D341Med (cell line): ENCODE measurements at places on chromosomes 2 and 18.
A peak's percentile ranks its signal among the peaks of the same experiment; 100 is the strongest.

- DNase-seq = no peak
Measured at GRCh38 chr2:179454443-179455171, 190.0 kb upstream of the SESTD1 start.

- DNase-seq = no peak
Measured at GRCh38 chr2:51628917-51629316, 597.0 kb upstream of the NRXN1 start.

DNA sequence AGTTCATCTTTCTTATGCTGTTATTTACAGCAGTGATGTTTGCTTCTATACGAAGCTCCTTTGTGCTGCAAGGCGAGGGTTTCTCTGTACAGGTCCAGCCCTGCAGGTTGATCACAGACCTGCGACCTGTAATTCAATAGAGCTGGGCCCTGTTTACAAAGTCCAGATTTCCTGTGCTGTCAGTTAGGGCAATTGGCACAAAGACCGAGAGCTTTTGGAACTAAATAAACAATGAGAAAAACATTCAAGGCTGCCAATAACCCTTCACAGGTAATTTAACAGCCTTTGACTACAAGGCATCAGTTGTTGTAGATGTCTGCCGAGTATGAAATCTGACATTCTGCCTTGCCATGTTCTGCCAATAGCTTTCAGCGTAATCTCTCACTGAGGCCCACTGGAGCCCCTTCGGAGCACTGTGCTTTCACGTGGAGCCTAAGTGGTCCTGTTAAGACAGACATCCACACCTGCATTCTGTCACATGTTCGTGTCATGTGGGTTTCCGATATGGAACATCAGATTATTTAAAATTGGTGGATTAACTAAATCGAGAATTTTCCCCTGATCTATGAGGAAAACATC lies 232.5 kb downstream of the PTGR3 start:
- DNase-seq = no peak

DNA sequence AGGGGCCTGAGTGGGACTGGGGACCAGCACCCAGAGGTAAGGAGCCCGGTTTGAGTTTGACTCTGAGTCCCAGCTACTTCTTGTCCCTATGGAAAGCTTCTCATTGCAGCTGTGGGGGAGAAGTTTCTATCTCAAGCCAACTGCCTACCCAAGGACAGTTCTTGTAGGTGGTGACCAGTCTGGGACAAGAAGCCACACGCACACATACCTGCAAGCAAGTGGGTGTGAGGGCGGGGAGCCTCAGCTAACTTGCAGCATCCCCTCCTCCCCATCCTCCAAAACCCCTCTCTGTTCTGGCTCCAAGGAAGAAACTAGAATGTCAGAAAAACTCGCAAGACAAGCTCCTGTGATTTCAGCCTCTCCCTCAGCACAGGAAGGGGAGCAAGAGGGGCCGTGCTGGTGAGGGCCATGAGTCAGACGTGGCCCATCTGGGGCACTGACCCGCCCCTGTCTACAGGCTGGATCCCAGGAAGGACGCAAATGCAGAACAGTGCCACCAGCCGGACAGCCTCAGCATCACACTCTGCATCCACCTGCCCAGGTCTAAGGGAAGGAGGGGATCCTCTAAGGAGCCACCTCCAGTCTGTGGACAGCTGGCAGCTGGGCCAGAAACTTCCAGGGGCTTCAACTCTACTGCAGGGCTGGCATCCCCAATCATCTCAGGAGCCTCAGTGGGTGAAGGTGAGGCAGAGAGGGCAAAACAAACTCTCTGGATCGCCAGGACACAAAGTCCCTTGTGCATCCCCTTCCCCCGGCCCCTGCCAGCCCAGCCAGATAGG lies 103.4 kb downstream of the TNS1 start:
- DNase-seq = no peak

DNA sequence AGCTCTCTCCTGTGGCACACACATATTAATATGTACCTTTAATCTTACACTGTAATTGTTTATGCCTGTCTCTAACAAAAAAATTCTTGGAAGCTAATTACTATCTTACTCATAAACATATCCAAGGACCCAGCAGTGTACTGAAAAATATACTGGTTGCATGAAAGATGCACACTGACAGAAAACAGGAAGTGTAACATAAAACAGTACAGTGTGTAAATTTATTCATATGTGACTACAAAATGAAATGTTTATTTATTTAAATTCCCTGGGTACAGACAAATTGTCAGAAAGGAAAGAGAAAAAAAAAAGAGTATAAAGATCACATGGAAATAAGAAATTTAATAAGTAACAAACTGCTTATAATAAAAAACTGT lies 28.5 kb downstream of the TMEM131 start:
- DNase-seq = no peak

DNA sequence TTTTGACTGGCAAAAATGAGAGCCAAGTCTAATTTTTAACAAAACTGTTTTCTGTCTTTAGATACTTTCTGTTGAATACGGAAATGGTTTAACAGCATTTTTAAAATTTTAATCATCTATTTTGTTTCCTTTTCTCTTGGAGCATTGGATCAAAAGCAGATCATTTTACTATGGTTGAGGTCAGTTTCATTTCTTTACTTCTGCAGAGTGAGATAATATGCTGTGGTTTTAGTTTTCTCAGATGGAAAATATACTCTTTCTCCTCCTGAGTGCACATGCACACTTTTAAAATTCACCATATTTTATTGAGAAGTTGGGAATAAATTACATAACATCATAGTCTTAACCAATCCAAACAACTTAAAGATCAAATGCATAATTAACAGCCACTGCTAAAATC lies 283.3 kb downstream of the SLC8A1 start:
- no peak for DNase-seq

GRCh38 chr2:12824351-12824777 lies 107.6 kb downstream of the TRIB2 start:
- no peak for DNase-seq

DNA sequence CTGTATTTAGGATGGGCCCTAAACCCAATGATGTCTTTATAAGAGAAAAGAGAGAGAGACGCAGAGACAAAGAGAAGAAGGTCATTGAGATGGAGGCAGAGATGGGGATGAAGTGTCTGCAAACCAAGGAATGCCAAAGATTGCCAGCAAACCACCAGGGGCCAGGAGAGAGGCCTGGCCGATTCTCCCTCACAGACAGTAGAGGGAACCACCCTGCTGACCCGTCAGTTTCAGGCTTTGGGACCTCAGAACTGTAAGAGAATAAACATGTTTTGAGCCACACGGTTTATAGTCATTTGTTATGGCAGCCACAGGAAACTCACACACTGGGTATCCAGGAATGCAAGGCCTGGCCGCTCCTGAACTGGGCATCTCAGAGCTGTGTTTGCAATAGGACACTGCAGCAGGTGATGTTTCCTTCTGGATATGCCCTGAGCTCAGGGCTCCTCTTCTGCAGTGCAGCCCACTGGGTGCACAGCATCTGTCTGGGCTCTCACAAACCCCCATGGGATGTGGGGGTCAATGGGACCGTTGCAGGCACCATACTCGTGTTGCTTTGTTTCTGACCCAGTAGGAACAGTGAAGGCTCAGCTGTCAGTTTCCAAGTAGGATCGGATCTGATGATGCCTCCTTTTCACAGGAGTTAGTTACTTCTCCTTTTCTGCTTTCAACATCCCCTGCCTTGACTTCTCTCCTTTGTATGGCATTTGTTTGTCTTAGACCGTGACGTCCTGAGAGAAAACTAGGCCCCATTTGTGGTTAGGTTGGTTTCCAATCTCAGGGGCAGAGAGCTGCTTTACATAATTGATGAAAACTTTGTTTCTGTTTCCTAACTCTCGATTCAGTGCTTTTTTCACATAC lies 20.8 kb downstream of the PTPN18 start:
- no peak for DNase-seq

- DNase-seq = no peak
Measured at GRCh38 chr2:161045726-161046125, 114.5 kb upstream of the TANK start.

- no peak for DNase-seq
Measured at GRCh38 chr2:195404651-195405050, 252.4 kb upstream of the SLC39A10 start.

DNA sequence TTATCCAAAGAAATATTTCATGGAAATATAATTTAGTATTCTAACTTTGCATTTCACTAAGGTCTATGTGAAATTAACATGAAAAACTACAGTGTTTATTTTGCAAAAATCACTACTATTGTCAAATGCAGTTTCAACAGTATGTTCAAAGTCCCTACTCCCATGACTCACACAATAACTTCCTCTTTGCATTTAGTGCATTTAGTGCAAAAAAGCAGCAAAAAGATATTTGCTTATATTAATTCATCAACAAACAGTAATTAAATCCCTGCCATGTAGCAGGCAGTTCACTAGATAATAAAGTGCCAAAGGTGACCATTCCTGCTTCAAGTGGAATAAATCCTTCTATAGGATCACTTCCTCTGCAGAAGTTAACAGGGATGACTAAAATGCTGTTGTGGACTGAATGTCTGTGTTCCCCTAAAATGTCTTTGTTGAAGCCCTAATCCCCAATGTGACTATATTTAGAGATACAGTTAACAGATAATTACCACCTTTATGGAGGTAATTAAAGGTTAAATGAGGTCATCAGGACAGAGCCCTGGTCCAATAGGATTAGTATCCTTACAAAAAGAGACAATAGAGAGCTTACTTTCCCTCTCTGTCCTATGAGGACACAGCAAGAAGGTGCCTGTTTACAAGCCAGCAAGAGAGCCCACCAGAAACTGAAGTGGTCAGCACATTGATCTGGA lies 61.7 kb downstream of the STK39 start:
- no peak for DNase-seq

DNA sequence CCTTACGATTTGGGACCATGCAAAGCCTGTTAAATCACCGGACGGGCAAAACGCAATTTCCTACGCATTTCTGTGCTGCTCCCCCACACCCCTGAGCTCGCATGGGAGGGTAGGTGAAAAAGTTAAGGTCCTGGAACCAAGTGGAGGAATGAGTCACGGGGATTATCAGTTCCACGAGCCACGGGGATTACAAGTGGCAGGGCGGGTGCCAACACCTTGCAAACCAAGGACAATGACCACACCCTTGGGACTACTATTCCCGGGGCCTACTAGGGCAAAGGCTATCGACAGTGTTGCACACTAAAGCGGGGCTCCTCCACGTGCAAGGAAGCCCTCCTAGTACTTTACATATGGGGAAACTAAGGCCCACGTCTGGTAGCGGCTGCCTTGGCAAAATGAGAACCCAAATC lies 447 bp downstream of the RETSAT start:
- peak; percentile 38 for DNase-seq

- no peak for DNase-seq
Measured at GRCh38 chr18:54255141-54255540, 14.2 kb upstream of the POLI start.

- DNase-seq = no peak
Measured at GRCh38 chr2:169291517-169291916, 70.8 kb downstream of the LRP2 start.

DNA sequence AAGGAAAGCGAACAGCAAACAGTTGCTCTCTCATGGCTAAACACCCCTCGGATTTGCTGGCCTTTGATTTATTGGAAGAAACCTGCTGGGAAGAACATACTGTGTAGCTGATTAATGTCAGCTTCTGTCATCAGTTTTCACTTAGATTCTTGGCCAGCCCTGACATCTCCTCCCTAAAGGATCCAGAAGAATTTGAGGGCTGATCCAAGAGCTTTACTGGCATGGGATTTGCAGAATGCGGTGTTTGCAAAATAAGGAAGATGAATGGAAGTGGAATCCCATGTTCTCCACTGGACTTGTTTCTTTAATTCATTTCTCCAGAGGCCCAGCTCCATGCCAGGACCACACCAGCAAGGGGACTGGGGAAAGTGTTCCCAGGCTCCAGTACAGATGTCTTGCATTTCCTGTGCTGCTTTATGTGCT lies 80.5 kb downstream of the RDH14 start:
- DNase-seq = no peak

DNA sequence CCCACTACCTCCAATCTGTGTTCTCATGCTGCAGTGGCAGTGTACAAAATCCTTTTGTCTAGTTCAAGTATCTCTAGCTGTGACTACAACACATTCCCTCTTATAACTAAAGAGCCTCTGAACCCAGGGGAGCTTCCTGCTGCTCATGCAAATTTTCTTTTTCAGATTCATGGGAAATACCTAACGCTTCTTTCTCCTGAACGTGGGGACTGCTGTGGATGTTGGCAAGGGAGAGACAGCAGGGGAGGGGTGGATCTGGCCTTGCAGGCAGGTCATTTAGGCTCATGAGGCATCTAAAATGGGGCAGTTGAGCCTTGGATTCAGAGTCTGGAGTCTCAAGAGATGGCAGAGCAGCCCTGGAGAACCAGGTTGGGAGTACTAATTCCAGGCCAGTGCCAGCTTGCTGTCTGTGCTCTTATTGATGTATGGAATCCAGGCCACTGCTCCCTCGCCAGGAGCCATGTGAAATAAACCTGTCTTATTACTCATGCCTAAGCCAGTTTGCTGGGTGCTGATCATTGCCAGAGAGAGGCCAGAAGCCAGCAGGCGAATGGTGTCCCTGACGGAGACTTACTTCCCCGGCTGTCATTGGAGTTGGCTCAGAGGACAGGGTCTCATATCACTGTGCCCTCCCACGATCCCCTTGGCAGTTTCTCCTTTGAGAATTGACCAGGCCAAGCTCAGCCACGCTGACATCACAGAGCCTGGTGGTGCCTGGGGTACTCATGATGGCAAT lies 29.2 kb upstream of the TNP1 start:
- no peak for DNase-seq

GRCh38 chr2:230900336-230900995 lies 24.6 kb downstream of the GPR55 start:
- no peak for DNase-seq

- DNase-seq = peak; percentile 86
Measured at GRCh38 chr18:74598350-74599001, 806 bp downstream of the ZNF407 start.

- no peak for DNase-seq
Measured at GRCh38 chr2:119428488-119429224, 3.0 kb upstream of the TMEM37 start.

GRCh38 chr2:84498150-84498799 lies 18.0 kb upstream of the DNAH6 start:
- DNase-seq = no peak

DNA sequence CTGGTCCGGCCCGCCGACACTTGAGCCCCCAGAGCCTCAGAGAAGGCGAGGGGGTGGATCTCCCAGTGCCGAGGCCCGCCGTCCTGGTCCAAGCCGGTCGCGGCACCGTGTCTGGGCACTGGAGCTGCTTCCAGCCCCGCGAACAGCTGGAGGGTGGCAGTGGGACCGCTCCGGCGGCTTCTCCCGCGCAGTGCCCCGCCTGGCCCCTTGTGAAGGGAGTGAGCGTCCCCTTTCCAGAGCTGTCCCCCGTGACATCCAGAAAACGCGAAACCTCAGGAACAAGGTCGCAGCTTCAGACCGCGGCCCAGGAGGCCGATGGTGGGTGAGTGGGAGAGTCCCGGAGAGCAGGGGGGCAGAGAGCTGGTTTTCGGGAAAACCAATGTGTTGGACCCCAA lies 579 bp upstream of the EMX1 start:
- DNase-seq = peak; percentile 37

- peak; percentile 91 for DNase-seq
Measured at GRCh38 chr18:12934454-12935071, 13.2 kb upstream of the SEH1L start.

GRCh38 chr2:96773922-96774321 lies 13.2 kb downstream of the CNNM4 start:
- DNase-seq = no peak

GRCh38 chr2:221120643-221121042 lies 451.5 kb downstream of the EPHA4 start:
- no peak for DNase-seq

GRCh38 chr2:14081521-14081920 lies 551.0 kb upstream of the LRATD1 start:
- no peak for DNase-seq
